ENCODE measurements at places on chromosomes 13 and 19. TPM values are rescaled to one million over a fixed set of nuclear protein-coding genes. Genes with fewer than 3 reads are reported as not detected.

The FLT1 gene
- 1.4 TPM for total RNA-seq

The CEACAM21 gene
- not detected for total RNA-seq

- DNase-seq: peak; percentile 93
These were observed 5.3 kb upstream of the GPR183 start for GRCh38 chr13:99312493-99312883.

- no peak for DNase-seq
These were observed 4.9 kb downstream of the CACTIN start for GRCh38 chr19:3621689-3622088.

- DNase-seq: no peak
These were observed 231.3 kb downstream of the SLITRK6 start for GRCh38 chr13:85567909-85568308.

GRCh38 chr13:80256352-80256932 lies 84.5 kb downstream of the SPRY2 start:
- no peak for DNase-seq

GRCh38 chr13:110314516-110315245 lies 7.6 kb downstream of the COL4A2 start:
- no peak for DNase-seq

- no peak for DNase-seq
These were observed 123.4 kb downstream of the POSTN start for GRCh38 chr13:37475151-37475550.

The HCN2 gene
- total RNA-seq: 0.42 TPM

The SIGLEC5 gene
- total RNA-seq: not detected

The SIAH3 gene
- total RNA-seq: 0.10 TPM

- no peak for DNase-seq
These were observed 233.4 kb upstream of the CSNK1A1L start for GRCh38 chr13:37338726-37339385.

GRCh38 chr19:50778906-50779430 lies 8.7 kb downstream of the GPR32 start:
- DNase-seq: no peak

DNA sequence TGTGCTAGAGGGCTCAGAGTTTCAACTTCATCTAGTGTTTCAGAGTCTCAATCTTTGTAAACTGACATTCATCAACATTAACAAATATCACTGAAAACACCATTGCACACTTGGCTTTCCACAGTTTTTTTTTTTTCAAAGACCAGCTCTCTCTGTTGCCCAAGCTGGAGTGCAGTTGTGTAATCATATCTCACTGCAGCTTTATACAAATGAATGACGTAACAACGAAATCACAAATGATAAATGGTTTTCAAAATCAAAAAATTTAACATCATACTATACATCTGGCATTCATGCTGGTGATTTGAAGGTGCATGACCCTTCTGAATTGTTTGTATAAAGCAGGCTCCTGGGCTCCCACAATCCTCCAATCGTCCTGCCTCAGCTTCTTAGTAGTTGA lies 248.0 kb upstream of the TMTC4 start:
- DNase-seq: no peak

GRCh38 chr19:17778968-17779929 lies 15.7 kb upstream of the B3GNT3 start:
- DNase-seq: no peak

The PRSS57 gene
- not detected for total RNA-seq

- DNase-seq: no peak
These were observed 419 bp downstream of the MRPS31 start for GRCh38 chr13:40770609-40770933.

GRCh38 chr13:78998630-78999315 lies 339.8 kb upstream of the OBI1 start:
- no peak for DNase-seq

- peak; percentile 73 for DNase-seq
These were observed 112.2 kb downstream of the TEX26 start for GRCh38 chr13:31044364-31045285.

The ELSPBP1 gene
- total RNA-seq: 24.4 TPM

- DNase-seq: no peak
These were observed 13.7 kb upstream of the SLC25A42 start for GRCh38 chr19:19050104-19050503.

DNA sequence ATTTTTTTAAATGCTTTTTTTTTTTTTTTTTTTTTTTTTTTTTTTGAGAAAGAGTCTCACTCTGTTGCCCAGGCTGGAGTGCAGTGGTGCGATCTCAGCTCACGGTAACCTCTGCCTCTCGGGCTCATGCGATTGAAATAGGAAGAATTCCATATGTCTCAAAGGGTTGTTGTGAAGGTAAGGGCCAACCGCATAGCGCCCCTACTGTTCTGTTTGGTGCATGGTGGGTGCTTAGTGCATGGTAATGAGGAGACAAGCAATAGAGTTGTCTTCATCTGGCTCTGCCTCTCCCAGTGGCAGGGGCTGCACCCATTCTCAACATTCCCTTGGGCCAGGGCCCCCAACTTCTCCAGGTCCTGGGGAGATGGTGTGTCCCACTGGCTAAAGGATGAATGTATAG lies 68.7 kb downstream of the RASL11A start:
- DNase-seq: peak; percentile 11

DNA sequence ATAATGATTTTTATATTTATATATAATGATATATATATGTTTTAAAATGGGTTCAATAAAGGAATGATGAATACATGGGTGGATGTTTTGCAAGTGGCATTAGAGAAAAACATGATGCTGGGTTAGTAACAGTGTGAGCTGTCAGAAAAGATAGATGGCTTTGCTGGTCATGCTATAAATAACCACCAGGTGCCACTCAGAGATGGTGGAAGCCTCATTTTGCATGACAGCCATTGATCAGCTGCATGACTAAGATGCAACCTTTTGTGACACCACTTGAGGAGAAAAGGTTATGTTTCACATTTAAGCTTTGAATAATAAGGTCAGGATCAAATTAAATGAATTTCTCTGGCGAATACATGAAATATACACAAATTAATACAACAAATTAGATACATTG lies 737.7 kb downstream of the PCDH9 start:
- DNase-seq: no peak

The ZNF615 gene
- 2.0 TPM for total RNA-seq

DNA sequence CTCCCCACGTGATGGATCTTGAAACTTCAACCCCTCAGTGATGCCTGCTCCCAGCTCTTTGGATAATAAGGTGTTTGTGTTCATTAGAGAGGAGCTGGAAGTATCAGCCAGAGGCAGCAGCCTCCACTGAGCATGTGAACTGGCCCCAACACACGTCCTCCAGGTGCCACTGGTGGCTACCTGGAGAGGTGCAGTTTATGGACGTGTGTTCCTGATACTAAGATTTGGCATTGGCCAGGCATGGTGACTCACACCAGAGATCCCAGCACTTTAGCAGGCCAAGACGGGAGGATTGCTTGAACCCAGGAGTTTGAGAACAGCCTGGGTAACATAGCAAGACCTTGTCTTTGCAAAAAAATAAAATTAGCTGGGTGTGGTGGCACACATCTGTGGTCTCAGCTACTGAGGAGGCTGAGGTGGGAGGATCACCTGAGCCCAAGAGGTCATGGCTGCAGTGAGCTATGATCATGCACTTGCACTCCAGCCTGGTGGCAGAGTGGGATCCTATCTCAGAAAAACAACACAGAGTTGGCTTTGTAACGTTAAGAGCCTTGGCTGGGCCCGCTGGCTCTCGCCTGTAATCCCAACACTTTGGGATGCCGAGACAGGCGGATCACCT lies 34.4 kb downstream of the SLC25A42 start:
- DNase-seq: no peak

The CEACAM16 gene
- not detected for total RNA-seq

The CEACAM3 gene
- total RNA-seq: not detected

DNA sequence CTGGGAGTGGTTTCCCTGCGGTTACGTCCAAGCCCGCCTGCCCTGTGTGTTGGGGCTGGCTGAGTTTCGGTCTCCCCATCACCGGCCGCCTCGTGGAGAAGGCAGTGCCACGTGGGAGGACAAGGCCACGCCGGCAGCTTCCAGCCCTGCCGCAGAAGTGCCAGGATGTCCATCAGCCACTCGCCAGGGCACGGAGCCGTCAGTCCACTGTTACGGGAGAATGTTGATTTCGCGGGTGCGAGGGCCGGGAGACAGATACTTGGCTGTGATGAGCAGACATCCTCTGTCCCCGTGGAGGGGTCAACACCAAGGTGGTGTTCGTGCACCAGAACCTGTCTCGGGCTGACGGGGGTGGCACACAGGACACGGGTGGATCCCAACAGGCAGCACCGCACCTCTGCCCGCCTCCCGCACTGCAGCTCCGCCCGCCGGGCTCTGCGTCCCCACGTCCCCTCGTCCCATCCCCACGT lies 86.4 kb upstream of the MCF2L start:
- DNase-seq: no peak

- DNase-seq: peak; percentile 53
These were observed 9.3 kb downstream of the ZNF582 start for GRCh38 chr19:56383826-56384605.

The MADCAM1 gene
- not detected for total RNA-seq

DNA sequence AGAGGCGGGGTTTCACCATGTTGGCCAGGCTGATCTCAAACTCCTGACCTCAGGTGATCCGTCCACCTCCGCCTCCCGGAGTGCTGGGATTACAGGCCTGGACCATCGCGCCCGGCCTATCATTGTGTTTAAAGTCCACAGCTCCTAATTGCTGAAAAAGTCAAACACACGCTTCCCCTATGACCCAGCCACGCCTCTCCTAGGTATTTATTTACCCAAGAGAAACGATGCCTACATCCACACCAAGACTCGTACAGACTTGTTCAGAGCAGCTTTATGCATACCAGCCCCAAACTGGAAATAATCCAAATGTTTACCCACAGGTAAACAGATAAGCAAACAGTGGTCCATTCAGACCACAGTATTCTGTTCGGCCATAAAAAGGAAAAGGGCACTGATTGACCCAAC lies 15.1 kb downstream of the ZNRF4 start:
- no peak for DNase-seq

- peak; percentile 82 for DNase-seq
These were observed 83.2 kb upstream of the MCF2L start for GRCh38 chr13:112885782-112886268.

- DNase-seq: no peak
These were observed 3.7 kb downstream of the SLC25A42 start for GRCh38 chr19:19067276-19068072.

The SLC25A41 gene
- not detected for total RNA-seq

DNA sequence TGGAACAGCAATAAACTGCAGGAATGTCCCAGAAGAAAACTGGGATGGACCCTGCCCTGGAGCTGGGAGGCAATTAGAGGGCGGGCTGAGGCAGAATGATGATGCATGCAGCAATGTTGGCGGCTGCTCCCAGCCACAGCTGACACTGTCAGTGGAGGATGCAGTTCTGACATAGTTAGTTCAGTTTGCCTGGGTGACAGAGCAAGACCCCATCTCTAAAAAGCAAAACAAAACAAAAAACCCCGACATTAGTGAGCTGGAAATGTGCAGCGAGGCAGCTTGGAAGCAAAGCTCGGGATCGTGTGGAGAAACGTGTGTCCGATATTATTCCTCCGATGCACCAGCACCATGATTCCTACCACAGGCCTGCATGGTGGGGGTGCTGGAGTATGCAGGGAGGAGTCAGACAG lies 110.1 kb upstream of the UQCRFS1 start:
- no peak for DNase-seq

DNA sequence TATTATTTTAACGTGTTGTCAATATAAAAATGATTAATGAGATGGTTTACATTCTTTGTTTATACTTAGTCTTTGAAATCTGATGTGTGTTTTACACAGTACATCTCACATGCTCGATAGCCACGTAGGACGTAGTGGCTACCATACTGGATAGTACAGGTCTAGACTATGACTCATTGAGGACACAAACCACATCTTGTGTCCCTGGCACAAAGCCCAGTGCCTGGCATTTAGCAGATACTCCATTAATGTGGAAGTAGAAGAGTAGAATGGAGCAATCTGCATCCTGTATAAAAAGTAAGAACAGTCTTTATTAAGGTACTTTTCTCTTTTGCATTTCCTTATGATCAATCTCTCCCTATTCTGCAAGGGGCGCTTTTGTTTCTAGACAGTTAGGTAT lies 49.0 kb upstream of the FRY start:
- DNase-seq: peak; percentile 96

All from M059J (cell line).